ENCODE measurements at places on chromosomes 7 and 10.

- DNase-seq, result no peak
These were observed 476 bp upstream of the ZNF33B start for GRCh38 chr10:42638821-42639270.

GRCh38 chr7:12926206-12926605 is 238.8 kb downstream of the ARL4A start:
- DNase-seq, result no peak

GRCh38 chr10:78925800-78926319 is 142.9 kb upstream of the ZMIZ1 start:
- DNase-seq, result no peak

DNA sequence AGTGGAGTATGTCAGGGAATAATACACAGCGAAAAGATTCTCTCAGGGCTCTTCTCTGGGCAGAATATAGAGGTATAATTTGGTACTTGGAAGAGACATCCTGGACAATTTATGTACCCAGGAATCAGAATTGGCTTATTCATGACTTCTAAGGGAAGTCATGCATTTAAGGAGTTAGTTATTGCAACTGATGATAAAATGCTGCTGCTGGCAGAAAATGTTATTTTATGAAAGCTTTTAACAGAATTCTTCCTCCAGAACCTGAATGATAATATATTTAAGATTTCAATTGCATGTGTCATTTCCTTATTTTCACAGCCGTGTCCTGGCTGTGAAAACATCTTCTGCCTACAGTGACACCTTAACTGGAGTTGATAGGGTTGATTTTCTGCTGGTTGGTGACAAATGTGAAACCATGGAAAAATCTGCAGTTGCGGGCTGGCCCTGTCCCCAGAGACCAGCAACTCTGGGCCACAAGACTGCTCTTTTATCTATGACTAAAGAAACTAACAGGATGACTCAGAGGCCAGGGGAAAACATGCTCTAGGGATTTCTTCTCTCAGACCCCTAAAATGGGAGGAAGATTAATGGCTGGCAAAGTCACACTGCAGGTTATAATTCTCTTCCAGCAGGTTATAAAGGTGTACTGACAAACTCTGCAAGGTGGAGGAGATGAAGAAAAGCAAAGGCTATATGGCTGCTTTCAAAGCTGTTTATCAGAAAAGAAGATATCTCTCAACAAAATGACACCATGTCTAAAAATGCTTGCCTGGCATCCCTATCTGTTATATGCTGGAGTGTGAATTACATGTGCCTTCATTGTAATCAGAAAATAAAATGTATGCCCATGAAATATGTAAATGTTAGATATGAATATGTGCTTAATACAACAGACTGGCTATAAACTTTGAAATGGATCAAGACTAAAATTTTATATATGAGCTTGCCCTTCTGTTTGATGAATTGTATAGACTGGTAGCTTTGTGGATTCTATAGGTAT is 12.1 kb upstream of the TRUB1 start:
- DNase-seq, result no peak

DNA sequence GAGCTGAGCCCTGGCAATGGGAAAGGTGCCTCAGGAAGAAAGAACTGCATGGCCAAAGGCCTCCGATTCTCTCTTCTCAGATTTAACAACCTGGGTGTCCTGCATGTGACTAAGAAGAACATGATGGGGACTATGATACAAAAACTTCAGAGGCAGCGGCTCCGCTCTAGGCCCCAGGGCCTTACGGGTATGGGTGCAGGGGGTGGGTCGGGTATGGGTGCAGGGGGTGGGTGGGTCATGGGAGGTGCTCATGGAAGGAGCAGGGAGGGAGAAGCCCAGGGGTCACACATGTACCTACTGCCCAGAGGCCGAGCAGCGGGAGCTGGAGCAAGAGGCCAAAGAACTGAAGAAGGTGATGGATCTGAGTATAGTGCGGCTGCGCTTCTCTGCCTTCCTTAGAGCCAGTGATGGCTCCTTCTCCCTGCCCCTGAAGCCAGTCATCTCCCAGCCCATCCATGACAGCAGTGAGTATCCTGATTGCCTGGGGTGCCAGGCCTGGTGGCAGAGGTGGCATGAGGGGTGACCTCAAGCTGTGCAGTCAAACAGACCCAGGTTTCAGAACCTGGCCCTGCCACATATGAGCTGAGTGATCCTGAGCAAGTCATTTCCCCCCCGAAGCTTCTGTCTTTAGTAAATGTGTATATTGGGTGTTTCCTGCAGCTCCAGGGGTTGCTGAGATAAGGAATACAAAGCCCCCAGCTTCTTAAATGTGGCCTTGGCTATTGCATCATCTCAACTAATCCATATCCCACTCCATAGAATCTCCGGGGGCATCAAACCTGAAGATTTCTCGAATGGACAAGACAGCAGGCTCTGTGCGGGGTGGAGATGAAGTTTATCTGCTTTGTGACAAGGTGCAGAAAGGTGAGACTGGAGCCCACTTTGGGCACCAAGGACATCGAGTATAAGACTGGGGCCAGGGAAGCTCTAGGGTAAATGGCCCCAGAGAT is 2.0 kb downstream of the NFKB2 start:
- DNase-seq, result no peak

DNA sequence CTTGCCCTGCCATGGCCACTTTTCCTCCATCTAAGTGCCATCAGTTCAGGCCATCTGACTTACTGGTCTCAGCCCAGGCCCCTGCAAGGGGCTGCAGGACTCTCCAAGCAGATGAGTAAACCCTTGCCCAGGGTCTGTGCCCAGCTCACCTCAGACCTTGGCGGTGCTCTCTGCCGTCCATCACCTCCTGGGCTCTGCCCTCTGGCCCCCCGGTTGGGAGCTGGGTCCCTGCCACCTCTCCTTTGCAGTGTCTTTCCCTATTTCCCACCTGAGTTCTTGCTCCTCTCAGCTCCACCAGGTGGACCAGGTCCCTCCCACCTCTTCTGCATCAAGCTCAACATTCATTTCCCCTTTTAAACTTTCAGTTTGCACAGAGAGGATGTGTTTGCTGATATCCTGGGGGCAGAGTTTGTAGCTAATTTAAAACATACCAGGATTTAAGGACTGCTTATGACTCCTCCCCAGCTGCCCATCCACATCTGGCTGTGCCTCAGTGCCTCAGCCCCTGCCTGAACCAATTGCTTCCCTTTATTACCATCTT is 135.5 kb downstream of the SLIT1 start:
- DNase-seq, result no peak

GRCh38 chr7:15801551-15801950 is 115.1 kb upstream of the MEOX2 start:
- no peak for DNase-seq

GRCh38 chr7:2204446-2204845 is 28.3 kb downstream of the MAD1L1 start:
- no peak for DNase-seq

GRCh38 chr10:120802935-120803334 is 48.2 kb upstream of the WDR11 start:
- DNase-seq, result no peak
